ENCODE measurements at places on chromosomes 3 and 15. TPM values are rescaled to one million over a fixed set of nuclear protein-coding genes. Genes with fewer than 3 reads are reported as not detected.

Gene IL20RB
- not detected for total RNA-seq

Gene SERPINI1
- total RNA-seq = 14.6 TPM

Gene PRR20G
- total RNA-seq = not detected

- DNase-seq = no peak
Measured at GRCh38 chr15:59420108-59420507, 17.9 kb upstream of the FAM81A start.

Measured in SK-MEL-5 (cell line).